ENCODE measurements at places on chromosomes 13 and 19.
A peak's percentile ranks its signal among the peaks of the same experiment; 100 is the strongest.

DNA sequence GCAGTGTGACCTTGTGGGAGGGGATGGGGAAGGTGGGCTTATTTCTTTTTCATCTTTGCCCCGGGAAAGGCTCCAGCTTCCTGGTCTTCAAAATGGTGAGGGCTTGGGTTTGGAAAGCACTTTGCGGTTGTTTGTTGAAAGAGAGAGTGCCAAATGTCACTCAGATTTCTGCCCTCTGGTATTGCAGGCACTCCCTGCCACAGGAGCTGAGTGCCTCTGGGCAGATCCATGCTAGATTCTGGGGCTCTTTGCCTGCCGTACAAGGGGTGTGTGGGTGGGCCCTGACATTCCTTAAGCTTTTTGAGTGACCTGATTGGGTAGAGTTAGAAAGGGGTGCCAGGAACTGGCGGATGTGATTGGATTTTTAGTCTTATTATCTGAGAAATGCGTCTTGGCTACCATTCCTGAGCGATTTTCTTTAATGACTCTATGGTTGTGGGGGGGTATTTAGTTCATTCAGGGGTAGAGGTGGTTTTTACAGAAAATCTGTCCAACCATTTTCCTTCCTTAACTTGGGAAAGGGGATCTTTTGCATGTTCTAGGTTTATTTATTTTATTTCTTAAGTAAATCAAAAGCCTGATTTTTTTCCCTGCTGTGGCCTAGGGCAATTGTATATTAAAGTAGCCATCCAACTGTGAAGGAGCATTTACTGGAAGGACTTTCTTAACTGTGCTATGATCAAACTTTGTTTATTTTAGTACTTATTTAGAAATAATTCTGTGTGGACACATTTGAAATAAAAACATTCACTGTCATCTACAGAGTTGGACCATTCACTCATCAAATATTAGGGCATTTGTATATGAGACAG lies 3.2 kb downstream of the ARHGAP35 start:
- DNase-seq: no peak

GRCh38 chr19:512547-513365 lies 5.5 kb downstream of the TPGS1 start:
- no peak for DNase-seq

DNA sequence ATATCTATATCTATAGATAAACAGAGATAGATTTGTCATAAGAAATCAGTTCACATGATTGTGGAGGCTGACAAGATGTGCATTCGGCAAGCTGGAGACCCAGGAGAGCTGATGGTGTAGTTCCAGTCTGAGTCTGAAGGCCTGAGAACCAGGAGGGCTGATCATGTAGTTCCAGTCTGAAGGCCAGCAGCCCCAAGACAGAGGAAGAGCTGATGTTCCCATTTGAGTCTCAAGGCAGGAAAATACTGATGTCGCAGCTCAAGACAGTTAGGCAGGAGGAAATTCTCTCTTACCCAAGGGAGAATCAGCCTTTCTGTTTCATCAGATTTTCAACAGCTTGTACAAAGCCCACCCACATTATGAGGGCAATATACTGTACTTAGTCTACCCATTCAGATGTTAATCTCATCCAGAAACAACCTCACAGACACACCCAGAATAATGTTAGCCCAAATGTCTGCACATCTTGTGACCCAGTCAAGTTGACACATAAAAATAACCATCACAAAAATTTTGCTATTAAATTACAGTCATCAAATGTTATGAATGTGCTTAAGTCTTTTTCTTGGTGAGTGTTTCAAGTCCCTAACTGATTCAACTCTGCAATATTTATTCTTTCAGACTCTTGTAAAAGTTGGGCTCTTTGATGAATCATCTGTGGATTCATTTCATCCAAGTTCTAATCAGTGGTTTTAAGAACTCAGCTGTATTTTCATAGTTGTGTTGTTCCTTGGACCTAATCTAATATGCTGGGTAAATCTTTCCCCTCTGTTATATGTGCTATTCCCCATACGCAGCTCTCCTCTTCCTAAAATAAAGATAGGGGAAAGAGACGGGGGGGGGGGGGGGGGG lies 22.7 kb upstream of the LRCH1 start:
- DNase-seq: no peak

DNA sequence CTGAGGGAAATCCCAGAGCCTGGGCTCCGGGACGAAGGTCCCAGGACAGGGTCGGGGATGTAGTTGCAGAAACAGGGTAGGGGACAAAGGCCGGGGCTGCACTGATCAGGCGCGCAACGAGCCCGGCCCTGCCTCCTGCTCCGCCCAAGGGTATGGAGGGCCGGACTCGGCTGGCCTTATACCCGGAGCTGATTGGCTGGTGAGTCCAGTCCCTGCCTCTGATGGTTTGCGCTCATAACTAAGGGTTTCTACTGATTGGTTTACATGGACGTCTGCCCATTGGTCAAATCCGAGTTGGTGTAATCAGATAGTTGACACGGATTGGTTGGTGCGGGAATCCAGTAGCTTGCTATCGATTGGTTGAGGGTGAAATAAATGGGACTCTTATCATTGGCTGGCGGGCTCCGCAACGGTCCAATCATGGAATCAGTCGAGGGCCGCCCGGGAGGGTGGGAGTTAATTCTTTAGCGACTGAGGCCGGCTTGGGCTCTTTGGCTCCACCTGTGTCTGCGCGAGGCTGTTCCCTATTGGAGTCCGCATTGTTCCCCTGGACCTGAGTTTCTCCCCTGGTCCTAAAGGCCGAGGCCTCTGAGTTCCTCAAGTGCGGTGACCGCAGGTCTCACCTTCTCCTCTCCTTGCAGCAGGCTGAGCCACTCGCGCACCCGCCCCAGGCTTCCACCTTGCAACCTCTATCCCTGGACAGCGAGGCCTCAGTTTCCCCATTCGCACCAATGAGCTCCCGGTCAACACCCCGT lies 570 bp upstream of the MPND start:
- DNase-seq: peak; percentile 100

DNA sequence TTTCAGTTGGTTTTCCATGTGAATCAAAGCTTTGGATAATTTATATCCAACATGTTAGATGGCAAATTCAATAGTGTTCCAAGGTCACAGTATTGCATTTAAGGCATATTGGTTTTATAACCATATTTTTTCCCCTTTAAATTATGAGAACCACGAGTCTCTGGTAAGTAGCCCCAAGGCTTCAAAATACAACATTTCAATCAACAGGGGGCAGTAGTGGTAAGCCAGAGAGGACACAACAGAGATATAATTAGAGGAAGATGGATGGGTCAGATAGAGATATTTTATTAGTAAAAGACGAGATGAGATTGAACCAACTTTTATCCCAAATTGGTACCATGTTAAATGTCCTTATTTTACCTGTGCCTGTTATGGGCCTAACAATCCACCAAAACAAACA lies 53.1 kb downstream of the KL start:
- no peak for DNase-seq

DNA sequence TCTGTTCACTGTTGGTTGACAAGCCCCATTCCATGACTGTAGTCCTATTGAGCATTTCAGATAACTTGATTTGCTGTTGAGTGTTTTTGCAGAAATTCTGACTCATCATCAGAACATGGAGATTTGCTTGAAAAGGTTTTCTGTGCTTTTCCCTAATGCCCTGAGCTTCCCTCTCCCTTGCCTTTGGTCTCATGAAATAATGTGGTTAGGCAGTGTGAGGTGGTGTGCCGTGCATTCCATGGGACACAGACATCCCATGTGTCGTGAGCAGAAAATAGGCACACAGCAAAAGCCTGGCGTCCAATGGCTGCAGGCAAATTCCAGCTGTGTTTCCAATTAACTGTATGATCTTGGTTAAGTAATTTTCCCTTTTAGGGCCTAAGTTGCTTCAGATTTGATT lies 197.4 kb downstream of the DLEU7 start:
- no peak for DNase-seq

DNA sequence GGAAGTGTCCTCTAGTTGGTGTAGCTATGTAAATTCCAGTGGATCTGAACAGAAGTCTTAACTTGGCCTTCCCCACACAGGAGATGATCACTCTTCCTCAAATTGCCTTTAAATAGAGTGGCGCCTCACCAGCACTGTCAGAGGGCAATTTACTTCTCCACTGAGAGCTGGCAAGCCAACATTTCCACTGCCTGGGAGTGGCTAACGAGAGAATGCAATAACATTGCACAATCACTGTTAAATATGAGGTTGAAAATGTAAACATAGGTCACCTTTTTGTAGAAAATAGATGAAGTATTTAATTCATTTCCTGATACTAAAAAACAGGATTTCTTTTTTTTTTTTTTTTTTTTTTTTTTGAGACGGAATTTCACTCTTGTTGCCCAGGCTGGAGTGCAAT lies 55.4 kb upstream of the UBL3 start:
- no peak for DNase-seq

GRCh38 chr13:51066091-51066831 lies 44.8 kb downstream of the C13orf42 start:
- DNase-seq: peak; percentile 24

DNA sequence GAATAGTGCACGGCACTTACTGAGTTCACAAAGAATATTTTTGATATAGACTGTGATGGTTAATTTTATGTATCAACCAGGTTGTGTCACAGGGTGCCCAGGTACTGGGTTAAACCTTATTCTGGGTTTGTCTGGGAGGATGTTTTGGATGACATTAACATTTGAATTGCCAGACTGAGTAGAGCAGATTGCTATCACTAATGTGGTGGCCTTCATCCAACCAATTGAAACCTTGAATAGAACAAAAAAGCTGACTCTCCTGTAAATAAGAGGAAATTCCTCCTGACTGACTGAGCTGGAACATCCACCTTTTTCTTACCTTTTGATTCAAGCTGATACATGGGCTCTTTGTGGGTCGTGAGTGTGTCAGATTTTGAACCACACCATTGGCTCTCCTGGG lies 1424.4 kb upstream of the MIR17HG start:
- DNase-seq: no peak

- DNase-seq: no peak
Observed at GRCh38 chr13:80145171-80145690, 195.7 kb downstream of the SPRY2 start.

GRCh38 chr13:63048653-63049052 lies 1633.0 kb upstream of the PCDH20 start:
- no peak for DNase-seq

DNA sequence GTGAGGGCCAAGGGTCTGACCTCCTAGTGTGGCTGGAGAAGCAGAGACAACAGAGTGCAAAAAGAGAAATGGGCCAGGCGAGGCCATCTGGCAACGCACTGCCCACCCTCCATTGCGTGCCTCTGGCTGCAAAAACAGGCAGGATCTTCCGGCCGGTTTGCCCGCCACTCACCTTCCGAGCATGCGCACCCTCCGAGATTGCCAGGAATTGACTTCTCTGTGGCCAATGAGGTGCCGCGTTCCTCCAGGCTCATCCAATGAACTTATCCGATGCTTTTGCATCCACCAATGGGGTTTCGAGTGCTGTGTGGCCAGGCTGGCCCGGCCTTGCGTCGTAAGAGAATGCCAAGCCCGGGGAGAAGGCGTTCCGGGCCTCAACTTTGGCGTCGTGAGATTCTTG lies at the start of gene TEX101:
Gene TEX101 (plus strand): TSS at position 337 of the 400 bp plus-strand sequence. CDS start 1,030 bp downstream, outside the sequence.
- DNase-seq: no peak

DNA sequence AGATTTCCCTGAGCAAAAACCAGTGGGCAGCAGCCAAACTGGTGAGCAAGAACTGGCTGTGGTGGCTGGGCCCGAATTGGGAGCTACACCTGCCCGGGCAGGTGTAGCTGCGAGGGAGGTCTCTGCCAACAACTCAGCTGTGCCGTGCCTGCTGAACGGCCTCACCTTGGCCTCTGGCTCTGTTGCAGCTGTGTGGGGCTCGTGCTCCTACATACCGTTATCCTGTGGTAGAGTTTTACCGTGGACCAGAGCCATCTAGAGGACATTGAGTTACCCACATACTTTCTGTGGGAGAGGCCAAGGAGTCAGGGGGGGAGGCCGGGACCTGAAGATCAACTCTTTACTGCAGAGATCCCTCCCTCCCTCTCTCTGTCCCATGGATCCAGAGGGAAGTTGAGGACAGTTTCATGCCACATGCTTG lies 113.2 kb downstream of the TM9SF2 start:
- DNase-seq: no peak

DNA sequence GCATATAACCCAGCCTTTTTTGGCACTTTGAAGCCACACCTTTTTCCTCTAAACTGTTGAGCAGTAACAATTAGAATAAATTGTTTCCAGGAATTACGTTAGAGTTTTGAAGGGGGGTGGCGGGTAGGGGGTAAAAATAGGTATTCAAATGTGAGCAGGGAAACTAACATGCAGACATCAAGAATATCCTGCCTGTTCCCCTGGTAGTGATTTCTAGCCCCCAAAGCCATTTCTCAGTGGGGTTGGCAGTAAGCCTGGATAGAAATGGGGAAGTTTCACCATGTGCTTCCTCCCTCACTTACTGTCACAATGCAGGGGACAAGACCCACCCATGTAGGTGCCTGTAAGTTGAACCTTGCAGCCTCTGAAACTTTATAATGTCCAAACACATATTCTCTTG lies 3.8 kb downstream of the DOCK9 start:
- DNase-seq: no peak

DNA sequence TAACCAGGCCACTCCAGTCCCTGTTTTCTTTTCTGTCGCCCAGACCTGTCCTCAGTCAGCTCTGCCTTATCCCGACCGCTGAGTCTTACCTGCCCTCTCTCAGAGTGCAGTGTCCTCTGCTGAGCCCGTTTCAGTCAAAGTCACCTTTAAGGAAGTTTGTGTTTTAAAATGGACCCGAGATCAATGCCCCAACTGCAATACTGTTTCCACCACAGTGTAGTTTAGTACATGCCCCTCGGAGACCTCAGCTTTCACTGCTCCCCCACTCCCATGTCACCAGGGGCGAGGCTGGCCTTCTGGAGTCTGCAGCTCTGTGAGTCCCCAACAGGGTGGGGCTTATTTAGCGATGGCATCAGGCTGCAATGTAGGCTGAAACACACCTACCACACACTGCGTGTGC lies 248.4 kb upstream of the TSHZ3 start:
- no peak for DNase-seq

GRCh38 chr13:24574847-24575246 lies 62.3 kb upstream of the PARP4 start:
- DNase-seq: no peak

- DNase-seq: peak; percentile 2
Observed at GRCh38 chr13:69461397-69461796, 646.2 kb upstream of the ATXN8OS start.

GRCh38 chr13:28568286-28568685 lies 73.4 kb upstream of the FLT1 start:
- DNase-seq: no peak

DNA sequence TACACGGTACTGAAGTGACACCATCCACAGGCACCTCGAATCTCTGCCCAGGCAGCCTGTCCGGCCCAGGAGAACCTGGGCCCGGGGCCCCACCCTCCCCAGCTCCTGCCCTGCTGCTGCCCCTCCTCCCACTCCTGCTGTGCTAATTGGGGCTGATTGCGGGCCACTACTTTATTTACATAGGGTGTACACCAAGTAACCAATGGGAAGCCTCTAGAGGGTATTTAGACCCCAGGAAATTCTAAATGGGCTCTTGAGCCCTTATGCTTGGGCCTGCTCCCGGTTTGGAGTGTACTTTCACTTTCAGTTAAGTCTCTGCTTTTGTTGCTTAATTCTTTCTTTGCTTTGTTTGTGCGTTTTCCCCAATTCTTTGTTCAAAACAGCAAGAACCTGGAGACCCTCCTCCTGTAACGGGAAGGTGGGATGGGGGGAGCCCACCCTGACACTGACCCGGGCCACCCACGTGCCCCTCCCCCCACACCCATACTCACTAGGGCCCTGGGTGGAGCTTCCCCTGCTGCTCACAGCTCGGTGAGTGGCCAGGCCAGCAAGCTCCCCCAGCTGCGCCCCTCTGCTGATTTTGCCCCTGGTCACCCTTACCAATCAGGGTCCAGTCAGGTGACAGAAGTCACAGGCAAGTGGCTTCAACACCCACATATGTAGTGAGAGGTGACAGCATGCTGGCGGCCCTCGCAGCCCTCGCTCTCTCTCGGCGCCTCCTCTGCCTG lies 9.4 kb downstream of the SCGB2B2 start:
- peak; percentile 78 for DNase-seq

- DNase-seq: no peak
Observed at GRCh38 chr19:44344255-44344654, 12.2 kb downstream of the ZNF112 start.

All from COR-L47 (cell line).